ENCODE measurements at places on chromosomes 2 and 18. TPM values are rescaled to one million over a fixed set of nuclear protein-coding genes. Genes with fewer than 3 reads are reported as not detected.

Gene GALM
- total RNA-seq, result 8.5 TPM

Gene DCDC2C
- 10.6 TPM for total RNA-seq

Gene TTR
- 0.63 TPM for total RNA-seq

DNA sequence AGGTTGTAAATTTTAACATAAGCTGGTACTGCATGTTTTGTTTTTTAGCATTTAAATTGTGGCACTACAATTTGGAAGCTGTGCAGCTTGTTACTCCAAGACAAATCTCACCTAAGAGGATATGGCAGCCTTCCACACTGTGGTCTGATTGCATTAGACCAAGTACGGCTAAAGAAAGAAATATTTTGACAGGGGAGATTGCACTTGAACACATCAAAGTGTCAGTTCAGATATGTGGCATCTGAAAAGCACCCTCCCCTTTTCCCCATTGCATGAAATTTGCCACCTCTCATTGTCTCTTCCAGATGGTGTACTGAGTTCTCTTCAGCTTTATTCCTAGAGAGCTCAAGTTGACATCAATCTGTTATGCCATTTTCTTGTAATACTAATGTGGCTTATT, 295.9 kb downstream of the ERBB4 start:
- no peak for DNase-seq

DNA sequence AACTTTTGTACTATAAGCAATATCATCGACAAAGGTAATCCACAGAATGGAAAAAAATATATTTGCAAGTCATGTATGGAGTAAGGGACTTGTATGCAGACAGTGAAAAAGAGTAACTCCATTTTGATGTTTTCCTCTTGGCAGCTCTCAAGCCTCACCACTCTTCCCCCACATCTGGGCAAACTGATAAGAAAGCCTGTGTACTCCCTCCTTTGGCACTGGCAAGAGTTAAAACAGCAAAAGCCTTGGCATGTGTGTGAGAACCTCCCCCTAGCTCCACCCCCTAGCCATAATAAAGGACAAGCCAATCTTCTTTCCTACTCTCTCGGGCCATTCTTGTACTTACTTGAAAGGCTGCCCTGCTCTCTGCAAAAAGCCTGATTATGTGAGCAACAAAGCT, 335.2 kb downstream of the LRATD1 start:
- no peak for DNase-seq

Measured in testis (tissue), 5 donors.